ENCODE measurements at places on chromosomes 1 and 21. TPM values are rescaled to one million over a fixed set of nuclear protein-coding genes. Genes with fewer than 3 reads are reported as not detected.

VTCN1 gene
- under 0.01 TPM for total RNA-seq

TRAPPC10 gene
- total RNA-seq = 34.5 TPM

TRIM45 gene
- 2.3 TPM for total RNA-seq

CCDC185 gene
- not detected for total RNA-seq

JMJD4 gene
- total RNA-seq = 34.4 TPM

CSDE1 gene
- total RNA-seq = 342 TPM

UQCRH gene
- total RNA-seq = 258 TPM

NGF gene
- not detected for total RNA-seq

CFAP57 gene
- total RNA-seq = not detected

PRDM16 gene
- total RNA-seq = under 0.01 TPM

OR2T34 gene
- not detected for total RNA-seq

RHBDL2 gene
- not detected for total RNA-seq

COA6 gene
- 62.3 TPM for total RNA-seq

ADAMTS4 gene
- 18.6 TPM for total RNA-seq

CDKN2C gene
- total RNA-seq = 29.3 TPM

FOXD3 gene
- 21.1 TPM for total RNA-seq

PADI2 gene
- total RNA-seq = not detected

CFAP107 gene
- total RNA-seq = not detected

MEGF6 gene
- total RNA-seq = 1.00 TPM

C1orf185 gene
- total RNA-seq = not detected

SH2D1B gene
- total RNA-seq = not detected

PDC gene
- not detected for total RNA-seq

RASSF5 gene
- 0.34 TPM for total RNA-seq

SYPL2 gene
- 0.34 TPM for total RNA-seq

CSF1 gene
- 14.5 TPM for total RNA-seq

LIN9 gene
- total RNA-seq = 4.8 TPM

Measured in melanocyte of skin (primary cell).